ENCODE measurements at places on chromosomes 1 and 21.

GRCh38 chr1:4718071-4718470, 63.7 kb downstream of the AJAP1 start:
- no peak for DNase-seq

DNA sequence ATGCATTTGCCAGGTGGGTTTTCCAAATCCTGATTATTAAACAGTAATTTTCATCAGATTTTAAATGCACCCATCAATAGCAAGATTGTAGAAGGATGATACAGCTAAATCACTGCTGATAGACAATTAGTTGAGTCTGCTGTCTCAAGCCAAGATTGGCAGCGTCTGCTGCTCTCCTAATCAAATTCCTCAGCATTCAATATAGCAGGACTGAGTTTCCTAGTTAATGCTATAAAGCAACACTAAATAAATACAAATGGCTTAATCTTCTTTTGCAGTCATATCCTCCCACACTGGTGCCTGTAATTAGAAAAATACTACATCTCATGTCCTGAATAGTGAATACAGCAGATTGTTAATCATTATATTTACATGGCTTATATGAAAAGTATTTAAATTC, 1028.8 kb downstream of the ADGRL2 start:
- DNase-seq: no peak

DNA sequence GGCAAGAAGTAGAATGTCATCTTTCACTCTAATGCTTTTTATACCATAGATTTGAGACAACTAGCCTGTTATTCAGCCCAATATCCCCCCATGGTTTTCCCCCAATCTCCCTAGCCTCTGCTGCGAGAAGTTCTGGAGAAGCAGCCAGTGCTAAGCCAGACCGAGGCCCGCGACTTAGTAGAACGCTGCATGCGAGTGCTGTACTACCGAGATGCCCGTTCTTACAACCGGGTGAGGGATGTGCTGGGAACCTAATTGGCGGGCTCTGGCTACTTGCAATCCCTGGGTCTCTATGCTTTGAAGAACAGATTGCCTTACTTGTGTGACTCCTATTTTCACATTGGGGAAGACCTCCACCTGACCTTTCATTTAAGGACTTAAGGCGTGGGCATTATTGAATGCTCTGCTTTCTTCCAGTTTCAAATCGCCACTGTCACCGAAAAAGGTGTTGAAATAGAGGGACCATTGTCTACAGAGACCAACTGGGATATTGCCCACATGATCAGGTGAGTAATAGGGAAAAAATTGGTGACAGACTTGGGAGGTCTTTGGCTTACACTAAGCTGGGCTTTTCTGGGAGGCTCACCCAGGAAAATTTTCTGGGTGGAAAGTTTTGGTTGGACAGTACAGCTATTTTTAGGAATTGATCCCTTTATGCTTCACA, 1.9 kb downstream of the PSMB4 start:
- peak; percentile 7 for DNase-seq

DNA sequence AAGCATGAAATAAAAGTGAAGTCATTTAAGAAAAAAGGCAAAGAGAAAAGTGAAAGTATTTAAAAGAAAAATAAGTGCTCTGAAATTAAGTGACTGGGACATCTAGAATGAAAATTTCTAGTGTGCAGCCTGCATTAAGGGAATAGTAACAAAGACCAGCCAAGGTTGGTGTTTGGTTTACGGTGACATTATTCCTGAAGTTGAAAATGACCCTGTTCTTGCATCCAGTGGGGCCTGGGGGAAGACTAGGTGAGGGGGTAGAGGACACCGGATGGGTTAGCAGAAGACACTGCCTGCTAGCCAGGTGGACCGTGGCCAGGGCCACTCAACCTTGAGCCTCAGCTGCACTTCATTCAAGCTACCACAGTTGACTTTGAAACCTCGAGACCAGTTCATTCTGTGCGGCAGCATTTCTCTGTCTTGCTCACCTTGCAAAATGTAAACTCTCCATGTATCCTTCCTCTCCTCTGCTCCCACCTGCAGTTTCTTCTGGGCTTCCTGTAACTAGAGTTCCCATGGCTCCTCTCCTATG, 14.3 kb upstream of the KCNK1 start:
- DNase-seq: no peak

- no peak for DNase-seq
These were observed 13.2 kb downstream of the PLPP3 start for GRCh38 chr1:56566061-56566744.

DNA sequence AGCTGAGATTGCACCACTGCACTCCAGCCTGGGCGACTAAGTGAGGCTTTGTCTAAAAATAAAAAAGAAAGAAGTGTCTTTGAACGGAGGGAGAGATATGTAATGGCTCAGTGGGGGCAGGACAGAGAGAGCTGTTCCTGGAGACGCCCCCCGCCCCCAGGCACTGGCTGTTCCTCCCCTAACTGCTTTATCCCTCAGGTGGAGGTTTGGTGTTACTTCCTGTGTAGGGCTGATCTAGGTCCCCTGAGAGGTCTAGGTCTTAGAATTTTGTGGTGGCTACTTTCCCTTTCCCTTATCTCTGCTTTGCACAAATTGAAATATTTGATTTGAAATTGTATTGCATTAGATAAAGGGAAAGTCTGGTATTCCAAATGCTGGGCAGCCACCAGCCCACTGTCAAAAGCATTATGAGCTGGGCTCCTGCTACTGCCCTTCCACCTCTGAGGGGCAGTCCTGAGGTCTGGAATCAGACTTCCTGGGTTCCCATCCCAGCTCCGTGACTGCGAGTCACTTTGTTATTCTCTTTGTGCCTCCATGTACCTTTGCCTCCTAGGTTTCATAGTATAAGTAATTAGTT, 134.8 kb upstream of the KIF26B start:
- no peak for DNase-seq

DNA sequence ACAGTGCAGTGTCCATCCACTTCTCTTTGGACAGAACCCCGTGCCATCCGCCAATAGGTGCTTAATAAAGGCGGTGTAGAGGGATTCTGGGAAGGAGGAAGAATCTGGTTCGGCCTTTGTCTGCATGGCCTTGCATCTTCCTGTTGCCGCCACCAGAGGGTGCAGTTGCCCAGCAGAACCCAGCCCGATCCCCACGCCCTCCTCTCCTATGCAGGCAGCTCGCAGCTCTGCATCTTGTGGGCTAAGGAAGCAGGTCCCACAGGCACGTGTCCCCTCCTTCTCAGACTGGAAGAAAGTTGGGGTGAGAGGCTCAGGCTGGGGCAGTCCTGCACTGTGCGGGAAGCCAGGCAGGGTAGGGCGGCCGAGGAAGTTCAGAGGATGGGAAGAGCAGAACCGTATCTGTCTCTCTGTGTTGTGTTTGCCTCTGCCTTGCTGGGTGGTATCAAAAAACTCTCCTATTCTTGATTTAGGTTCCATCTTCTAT, 20.8 kb downstream of the NAV1 start:
- peak; percentile 82 for DNase-seq

DNA sequence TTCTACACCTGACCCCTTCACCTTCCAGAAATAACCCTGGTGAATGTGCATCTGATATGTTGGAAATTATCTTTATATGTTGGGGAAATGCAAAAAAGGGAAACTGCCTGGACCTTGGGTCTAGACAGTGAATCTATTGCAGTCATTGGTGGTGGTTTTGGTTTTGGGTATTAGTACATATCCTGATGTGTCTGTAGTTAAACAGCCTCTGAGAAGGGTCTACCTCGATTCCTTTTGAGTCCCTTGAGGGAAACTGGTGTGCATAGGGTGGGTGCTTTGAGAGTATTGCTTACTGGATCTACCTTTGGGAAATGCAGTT, 127.3 kb upstream of the KIAA0040 start:
- no peak for DNase-seq

- DNase-seq: peak; percentile 19
These were observed 12.0 kb downstream of the MAB21L3 start for GRCh38 chr1:116122955-116123757.

- DNase-seq: no peak
These were observed 1.7 kb downstream of the TSPEAR start for GRCh38 chr21:44709426-44710293.

GRCh38 chr1:94383966-94384408, 34.2 kb upstream of the ABCD3 start:
- no peak for DNase-seq

DNA sequence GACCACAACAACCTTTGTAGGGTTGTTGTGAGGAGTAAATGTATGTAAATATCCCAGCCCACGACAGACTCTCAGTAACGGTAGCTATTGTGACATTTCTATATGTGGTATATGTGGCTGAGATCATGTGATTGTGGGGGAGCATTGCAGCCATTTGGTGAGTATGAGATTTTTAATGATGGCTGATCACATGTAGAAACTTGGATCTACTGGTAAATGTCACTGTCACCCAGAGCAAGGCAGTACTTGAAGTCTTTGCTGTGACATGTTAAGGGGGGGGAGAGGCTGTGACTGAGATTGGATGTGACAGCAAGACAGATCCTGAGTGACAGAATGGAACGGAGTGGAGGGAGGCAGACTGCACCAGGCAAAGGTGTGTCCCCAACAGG, 23.9 kb upstream of the MEF2D start:
- peak; percentile 51 for DNase-seq

DNA sequence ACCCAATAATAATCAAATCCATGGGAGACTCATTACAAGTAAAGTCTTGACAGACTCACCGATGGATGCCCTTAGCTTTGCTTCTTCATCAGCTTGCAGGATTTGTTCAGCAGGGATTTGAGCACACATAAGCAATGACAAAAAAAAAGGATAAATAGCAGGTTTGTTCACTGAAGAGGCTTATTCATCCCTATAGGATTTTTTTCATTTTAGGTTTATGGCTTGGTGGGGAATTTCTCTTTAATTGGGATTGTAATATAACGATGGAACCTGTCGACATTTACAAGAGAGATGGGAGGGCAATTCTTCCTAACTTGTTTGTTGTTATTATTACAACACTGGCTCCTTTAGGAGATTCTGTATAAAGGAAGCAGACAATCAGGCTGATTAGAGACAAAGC, 649.1 kb upstream of the PLXNA2 start:
- no peak for DNase-seq

DNA sequence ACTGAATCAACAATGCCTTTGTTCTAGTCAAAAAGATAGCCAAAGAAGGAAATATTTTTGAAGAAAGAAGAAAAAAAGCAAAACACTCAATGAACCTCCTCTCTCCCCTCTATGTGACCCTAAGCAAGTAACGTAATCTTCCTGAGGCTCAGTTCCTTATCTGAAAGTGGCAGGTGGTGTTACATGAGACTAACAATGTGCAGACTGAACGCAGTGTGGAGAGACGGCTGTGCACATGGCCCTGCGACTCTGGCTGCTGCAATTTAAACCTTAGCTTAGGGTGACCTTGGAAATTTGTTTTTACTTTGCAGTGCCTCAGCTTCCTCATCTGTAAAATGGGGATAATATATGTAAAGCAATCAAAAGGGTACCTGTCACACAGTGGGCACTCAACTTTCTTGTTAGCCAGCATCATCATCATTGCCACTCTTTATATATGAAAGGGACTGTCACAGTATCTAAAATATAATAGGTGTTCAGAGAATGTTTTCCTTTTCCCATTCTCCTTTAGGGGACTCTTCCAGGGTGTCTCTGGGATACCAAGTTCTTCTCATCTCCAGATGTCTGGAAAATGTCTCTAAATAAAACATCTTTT, 100.1 kb upstream of the JUN start:
- no peak for DNase-seq

- DNase-seq: no peak
These were observed 342.1 kb downstream of the NEGR1 start for GRCh38 chr1:71940261-71940660.

DNA sequence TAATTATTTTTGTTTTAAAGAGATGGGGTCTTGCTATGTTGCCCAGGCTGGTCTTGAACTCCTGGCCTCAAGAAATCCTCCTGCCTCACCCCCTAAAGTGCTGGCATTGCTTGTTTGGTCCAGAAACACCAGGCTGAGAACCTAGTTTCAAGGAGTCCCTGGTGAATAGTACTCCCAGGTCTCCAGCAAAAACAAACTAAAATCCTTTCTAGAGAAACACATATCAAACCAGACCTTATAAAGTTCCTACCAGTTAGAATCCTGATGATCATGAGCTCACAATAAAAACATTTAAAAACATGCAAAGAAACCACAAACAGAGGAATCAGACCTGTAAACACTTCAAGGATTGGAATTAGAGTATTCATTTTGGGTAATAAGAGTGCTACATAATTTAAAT, 34.4 kb upstream of the PADI1 start:
- DNase-seq: no peak

DNA sequence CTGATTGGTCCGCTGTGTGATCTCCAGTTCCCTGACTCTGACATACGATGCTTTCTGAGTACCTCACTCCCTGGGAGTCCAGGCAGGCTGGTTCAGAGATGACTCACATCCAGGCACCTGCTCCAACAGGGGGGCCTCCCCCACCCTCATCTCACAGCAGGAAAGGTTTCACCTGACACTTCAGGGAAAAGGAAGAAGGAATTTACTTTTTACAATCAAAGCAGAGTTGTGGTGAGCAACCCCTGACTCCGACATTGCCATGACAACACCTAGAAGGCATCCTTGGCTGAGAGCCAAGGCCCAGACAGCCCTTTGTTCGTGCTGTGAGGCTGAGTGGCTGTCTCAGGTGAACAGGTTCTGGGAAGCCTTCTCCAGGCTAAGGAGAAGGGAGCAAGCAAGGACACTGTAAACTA, 164.6 kb upstream of the GJB5 start:
- no peak for DNase-seq

- DNase-seq: no peak
These were observed 189.6 kb upstream of the ZRANB2 start for GRCh38 chr1:71270394-71270915.

DNA sequence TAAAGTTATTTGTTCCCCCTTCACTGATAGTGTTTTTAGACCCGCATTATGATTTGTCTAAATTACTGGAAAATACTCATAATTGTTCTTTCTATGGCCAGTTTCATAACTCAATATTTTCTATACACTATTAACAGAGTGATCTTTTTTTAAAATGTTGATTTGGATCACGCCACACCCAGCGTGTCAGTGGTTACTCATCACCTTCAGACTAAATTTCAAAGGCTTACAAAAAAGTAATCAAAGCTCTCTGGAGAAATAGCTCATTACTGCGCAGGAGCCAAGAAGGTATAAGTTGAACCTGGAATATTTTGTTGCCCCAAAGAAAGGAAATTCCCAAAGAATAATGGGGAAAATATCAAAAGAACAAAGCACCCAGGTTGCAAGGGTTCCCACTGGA, 104.9 kb downstream of the EVI5 start:
- DNase-seq: no peak

- DNase-seq: no peak
These were observed 54.9 kb upstream of the TSPAN2 start for GRCh38 chr1:115144176-115144575.

- no peak for DNase-seq
These were observed 9.2 kb downstream of the VASH2 start for GRCh38 chr1:212959266-212960220.

- no peak for DNase-seq
These were observed 98.1 kb downstream of the LHX9 start for GRCh38 chr1:198015309-198015708.

DNA sequence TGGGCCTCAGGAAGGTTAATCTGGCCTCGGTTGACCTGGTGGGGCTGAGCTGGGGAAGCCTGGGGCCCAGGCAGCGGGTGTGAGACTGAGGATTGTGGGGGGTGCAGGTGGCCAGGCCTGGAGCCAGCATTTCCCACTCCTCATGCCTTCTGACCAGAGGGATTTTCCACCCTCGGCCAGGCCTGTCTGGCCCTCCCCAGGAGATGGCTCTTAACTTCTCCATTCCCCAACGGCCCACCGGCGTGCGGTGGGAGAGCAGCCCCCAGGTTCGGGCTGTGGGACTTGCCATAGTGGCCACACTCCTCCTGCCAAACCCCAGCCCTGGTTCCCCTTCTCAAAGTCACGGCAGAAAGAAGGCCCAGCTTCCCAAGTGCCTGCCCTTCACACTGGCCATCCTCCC, 126.5 kb upstream of the RUNX3 start:
- DNase-seq: no peak

GRCh38 chr1:66388913-66389312, 145.0 kb upstream of the SGIP1 start:
- no peak for DNase-seq
